ENCODE measurements at places on chromosomes 3 and 15.

DNA sequence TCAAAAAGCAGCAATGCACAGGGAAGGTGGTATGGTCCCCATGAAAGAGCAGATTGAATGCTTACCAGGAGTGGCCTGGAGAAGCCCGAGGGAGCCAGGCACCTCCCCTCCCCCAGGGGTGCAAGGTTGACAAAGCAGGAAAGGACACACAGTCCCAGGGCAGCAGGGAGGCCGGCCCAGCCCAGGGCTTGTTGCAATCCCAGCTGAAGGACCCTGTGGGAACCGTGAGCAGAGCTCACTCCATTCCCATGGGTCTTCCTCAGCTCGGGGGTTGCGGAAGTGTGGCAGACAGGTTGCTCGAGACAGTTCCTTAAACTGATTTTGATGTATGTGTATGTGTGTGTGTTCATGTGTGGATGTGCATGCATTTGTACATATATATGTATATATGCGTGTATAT, 15.8 kb downstream of the UROC1 start:
- DNase-seq, result no peak

- no peak for DNase-seq
These were observed 42.2 kb upstream of the TOPBP1 start for GRCh38 chr3:133703915-133704314.

GRCh38 chr3:130341882-130342281, 3.6 kb upstream of the COL6A5 start:
- no peak for DNase-seq

DNA sequence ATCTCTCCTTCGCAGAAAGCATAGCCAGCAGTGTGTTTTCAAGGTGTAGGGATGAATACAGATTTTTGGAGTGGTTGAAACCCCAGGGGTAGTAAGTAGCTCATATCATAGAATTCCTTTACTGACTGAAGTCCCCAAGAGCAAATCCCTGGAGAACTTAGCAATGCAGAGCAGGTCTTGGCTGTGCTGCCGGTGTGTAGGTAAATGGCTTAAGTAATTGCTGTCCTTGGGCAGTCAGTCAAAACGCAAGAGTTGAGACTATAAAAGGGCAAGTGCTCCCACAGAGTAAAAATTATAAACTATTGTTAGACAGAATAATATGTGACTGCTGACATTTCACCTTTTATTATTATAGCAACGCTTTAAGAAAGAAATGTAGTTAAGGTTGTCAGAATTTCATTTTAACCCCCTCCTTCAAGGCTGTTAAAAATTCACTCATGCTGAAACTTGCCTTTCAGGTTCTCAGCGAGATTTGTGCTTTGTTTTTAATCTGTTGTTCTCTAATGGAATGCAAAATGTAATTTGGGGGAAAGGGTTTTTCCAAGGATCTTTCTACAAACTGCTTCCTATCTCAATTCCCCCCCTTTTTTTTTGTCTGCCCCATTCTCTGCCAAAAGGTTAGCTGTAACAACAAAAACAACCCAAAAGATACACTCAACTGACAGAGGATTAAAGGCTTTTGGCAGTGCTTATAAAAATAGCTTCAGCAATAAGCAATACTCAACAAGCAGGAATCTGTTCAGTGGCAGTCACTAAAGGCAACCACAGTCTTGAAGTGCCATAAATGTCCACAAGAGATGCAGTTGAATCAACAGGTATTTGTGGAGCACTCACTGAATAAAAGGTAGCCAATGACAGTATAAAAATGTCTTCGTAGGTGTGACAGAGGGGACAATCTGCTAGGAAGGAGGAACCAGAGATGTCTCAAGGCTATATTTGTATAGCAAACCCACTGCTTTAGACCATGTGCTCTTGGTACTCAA, 105.3 kb downstream of the THRB start:
- no peak for DNase-seq

DNA sequence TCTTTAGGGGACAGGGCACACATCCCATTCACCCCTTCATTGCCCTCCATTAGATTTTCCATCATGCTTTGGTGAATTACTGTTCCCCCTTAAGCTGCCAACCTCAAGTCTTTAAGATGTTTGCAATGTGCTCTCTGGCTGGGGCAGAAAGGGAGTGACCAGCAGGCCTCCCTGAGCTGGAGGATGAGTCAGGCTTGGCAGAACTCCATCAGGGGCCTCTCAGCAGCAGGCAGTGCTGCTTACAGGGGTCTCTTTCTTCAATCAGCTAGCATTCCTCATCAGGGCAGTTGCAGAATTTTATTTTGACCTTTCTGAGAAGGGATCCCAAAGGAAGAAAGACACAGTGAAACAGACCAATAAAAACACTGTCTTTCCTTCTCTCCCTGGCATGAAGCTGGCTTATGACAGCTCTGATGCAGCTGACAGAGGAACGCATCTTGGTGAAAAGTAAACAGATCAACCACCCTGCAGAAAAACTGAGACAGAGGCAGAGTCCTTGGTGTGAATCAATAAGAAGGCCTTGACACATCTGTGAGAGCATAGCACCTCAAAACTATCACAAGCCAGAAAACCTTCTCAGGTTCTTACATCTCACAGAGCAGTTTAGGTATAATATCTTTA, 88.7 kb upstream of the MRPL3 start:
- no peak for DNase-seq

- no peak for DNase-seq
These were observed 239.4 kb upstream of the THRB start for GRCh38 chr3:24734019-24734418.

DNA sequence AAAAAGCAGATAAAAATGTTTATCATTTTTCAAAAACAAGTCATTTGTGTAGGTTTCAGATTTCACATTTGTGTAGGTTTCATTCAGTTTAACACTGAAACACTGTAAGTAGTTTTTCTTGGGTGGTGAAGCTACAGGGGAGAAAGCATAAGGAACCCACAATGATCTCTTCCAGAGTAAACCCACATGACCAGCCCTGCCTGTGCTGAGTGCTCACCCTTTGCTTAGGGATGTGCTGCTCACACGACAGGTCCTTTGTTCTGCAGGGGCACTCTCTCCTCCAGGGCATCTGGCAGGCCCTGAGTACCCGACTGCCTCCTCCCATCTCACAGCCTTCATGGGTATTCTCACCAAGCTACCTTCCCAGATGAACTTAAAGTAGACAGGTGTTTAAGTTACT, 28.9 kb downstream of the ZXDC start:
- no peak for DNase-seq

- no peak for DNase-seq
These were observed 70.9 kb downstream of the ANP32A start for GRCh38 chr15:68749793-68750192.

DNA sequence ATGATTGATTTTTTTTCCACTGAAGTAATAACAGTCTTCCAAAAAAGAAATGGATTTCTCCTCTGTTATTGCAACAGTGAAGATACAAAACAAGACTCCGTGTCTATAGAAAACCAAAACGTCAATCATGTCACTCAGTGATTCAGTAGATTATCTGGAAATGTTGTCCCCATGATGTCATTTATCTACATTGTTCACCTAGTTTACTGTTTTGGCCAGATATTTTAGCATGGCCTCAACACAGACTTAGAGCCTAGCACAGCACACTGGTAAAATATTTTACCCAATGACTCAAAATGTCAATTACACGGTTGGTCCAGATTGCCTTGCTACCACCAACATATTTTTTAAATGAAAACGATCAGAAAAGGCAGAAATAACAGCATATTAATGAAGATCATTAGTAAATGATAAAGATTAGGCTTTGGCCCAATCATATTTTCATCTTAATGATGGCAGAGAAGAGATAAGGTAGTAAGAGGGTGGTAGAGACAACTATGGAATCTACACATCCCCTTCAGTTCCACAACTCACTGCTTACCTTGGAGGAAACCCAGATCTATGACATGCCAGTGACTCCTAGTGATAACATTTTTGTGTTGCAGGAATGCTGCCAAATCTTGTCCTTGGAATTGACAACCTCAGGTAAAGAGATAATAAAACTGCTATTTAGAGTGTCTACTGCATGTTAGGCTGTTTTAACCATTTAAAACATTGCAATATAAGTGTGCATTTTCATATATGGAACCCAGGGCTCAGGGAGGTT, 347.7 kb upstream of the ARPP21 start:
- no peak for DNase-seq

Measured in activated CD8-positive, alpha-beta memory T cell treated with anti-CD3 and anti-CD28 coated beads, Interleukin-2, amount 10 ng/mL, durations not matched to agents 7 days and 5 days (primary cell).